ENCODE measurements at places on chromosomes 6 and 20.

DNA sequence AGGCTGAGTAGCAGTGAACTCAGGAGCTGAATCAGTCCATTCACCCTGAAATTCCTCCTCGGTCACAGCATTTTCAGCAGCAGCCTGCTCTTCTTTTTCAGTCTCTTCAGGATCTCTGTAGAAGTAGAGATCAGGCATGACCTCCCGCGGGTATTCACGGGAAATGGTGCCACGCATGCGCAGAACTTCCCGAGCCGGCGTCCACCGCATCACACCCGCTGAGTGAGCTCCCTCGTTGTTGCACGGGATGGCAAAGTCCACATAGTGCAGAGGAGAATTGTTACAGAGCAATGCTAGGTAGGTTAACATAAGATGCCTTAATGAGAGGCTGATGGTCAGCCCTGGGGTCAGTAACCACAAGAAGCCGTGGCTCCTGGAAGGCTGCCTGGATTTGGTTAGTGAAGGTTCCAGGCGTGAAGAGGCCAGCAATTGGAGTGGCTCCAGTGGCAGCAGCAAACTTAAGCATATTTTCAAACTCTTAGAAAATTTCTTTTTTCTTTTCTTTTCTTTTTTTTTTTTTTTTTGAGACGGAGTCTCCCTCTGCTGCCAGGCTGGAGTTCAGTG lies 113.5 kb upstream of the HDAC2 start:
- no peak for DNase-seq

DNA sequence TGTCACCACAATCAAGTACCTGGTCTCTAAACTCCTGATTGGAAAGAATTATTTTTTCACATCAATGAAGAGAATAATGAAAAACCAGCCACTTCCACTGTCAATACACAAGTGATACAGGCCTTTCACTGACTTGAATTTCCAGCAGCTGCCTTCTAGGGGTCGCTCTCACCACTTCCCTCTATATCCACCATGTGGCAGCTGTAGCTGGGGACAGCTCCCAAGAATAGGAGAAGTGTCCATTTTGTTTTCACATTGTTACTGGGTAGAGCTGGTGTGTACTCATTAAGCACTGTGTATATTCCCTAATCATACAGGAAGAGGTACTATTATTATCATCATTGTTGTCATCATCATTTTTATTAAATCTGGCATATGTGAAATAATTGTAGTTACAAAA lies 438.4 kb upstream of the SPTLC3 start:
- no peak for DNase-seq

DNA sequence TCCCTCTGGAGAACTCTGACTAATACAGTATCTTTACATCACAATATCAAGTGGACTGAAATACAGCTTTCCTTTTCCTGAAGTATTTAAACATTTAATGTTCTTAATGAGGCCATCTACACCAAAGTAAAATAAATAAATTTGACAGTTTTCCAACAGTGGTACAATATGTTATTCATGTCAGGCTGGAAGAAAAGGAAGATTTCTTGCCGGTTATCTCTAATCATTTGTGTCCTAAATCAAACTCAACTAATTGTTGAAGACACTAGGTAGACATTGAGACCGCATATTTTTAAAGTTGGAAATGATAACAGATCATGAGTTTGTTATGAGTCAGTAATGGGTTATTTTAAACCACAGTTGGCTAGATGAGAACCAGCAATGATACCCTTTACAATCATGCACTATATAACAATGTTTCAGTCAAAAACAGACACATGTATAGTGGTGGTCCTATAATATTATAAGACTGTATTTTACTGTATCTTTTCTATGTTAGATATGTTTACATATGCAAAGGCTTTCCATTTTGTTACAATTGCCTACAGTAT lies 241.6 kb downstream of the LMBRD1 start:
- no peak for DNase-seq

DNA sequence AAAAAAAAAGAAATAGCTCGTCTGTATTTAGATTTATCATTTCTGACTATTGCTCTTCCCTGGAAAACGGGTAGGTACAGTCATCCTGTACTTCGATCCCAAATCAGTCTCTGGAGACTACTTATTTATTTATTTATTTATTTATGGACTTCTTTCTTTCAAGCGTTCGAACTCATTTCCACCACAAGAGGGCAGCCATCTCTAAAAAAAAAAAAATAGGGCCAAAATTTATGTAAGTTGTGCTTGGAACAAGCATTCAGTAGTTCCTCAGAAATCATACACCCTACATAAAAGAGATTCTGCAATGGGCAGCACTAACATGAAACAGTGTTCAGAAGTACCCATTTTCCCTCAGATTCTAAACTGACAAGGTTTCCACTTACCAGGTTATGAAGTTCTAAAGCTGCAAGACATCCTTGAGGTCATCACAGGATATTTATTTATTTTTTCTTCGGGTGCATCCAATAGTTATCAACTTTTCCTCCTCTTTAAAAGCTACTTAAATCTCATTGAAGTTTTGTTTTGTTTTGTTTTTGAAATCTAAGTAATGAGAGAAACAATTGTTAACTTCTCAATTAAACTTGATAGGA lies 1.9 kb upstream of the BMP2 start:
- DNase-seq = no peak

- no peak for DNase-seq
These were observed 40.1 kb downstream of the DEFB114 start for GRCh38 chr6:49923826-49924225.

GRCh38 chr6:166281104-166281503 lies 27.1 kb downstream of the PRR18 start:
- no peak for DNase-seq

DNA sequence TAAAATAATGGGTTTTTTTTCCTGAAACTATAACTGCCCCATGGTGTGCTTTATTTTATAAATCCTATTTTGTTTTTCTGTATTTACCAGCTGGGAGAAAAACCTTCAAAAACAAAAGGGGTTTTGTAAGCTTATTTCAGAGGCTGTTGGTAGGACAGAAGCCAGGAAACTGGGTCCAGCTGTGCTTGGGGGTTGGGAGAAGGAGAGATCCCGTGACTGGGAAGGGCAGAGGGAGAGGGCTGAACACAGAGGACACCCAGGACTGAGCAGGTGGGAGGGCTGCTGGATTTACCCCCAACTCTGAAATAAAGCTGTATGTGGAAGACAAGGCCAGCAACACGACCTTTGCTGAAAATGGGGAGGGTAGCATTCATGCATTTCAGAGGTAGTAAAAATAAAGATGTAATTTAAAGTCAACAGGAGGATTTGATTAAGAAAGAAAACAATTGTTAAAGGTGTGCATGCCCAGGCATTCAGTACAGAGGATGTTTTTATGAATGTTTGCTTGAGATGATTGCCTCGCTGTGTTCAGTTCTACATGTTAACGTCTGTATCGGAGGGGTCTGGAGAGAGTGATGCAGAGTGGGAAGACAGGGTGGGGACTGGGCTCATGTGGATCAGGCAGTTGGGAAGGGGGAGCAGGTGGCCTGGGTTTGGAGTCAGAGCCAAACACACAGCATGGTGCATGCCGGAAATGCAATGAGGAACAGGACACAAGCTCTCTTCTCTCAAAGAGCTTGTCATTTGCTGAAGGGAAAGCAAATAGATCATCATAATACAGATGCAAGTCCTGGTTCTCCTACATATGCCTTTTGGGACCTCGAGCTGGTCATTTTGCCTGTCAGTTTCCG lies 21.4 kb downstream of the ARFGEF3 start:
- DNase-seq = no peak

DNA sequence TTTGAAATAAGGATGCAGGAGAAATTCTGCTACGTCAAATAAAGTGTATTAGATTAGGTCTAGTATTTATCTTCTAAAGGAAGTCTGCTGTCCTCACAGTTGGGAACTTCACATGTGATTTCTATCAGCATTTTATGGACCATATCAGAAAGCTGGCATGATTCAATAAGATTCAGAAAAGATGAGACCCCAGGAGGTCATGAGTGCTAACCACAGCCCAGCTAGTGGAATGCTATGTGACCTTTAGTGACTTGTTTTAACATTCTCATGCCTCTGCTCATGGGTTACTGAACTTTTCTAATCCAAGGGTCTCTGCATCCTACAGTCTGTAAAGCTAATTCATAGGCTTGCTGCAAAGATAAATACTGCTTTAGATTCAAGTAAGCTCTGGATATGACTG lies 150.1 kb downstream of the GMPR start:
- DNase-seq = no peak
